ENCODE measurements at places on chromosomes 2 and 18.

DNA sequence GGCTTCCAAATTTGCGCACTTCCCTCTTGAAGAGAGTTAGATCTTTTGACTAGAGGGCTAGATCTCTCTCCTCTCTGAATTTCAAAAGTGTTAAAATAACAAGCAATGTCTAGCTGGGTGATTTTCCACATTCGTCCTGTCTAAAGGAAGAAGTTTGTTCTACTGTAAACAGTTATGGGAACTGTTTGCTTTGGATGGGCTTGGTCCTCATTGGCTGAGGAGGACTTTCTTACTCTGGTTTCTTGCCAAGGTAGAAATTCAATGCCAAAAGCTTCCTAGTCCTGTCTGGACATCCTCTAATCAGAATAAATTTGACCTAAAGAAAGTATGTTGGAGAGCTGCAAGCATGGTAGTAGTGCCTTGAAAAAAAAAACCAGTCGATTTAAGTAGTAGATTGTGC lies 47.4 kb upstream of the RAPH1 start:
- DNase-seq: no peak

GRCh38 chr18:78579449-78579848 lies 400.2 kb upstream of the SALL3 start:
- no peak for DNase-seq

DNA sequence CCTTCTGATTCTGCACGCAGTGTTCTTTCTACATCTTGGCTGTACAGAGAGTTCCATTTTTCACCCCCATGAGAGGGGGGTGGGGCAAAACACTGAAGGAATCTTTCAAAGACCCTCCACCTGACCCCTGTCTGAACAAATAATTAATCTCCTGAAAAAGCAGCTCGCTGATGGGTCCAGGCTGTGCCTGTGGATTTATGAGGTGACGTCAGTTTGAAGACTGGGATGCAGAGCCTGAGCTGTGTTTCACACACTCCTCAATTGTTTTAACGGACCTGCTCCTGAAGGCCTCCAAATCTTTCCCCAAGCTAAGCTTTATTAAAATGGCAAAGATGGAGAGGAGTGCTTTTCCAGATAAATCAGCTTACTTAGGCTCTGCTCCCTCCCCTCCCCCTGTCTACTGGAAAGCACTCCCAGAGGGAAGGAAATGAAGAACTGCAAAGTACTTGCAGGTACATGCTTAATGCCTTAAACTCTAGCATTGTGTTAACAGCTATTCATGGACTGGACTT lies 390.2 kb upstream of the TNP1 start:
- no peak for DNase-seq

DNA sequence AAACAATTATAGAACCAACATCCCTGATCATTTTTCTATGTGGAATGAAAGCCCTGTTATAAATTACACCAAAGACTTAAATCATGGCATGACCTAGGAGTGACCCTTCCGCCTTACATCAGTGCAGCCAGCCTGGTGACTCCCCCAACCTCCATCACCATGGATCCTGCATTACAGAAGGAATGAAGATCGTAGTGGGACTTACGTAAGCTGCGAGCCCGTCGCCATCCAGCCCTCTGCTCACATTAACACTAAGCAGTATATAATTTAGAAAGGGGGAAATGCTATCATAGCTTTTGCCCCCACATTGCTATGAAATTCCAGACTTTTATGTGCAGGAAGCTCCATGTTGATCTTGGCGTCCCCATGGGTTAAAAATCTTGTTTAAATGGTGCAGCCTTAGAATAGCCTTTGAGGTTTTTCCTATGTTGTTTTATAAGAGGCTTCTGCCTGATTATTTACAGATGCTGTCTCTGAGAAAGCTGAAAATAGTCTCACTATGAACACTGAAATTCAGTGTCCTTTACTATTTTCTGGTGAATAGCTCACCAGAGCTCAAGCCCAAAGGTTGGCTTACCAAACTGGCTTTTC lies 76.3 kb downstream of the COLEC12 start:
- DNase-seq: no peak

GRCh38 chr18:39521164-39521563 lies 1955.6 kb upstream of the CELF4 start:
- no peak for DNase-seq

DNA sequence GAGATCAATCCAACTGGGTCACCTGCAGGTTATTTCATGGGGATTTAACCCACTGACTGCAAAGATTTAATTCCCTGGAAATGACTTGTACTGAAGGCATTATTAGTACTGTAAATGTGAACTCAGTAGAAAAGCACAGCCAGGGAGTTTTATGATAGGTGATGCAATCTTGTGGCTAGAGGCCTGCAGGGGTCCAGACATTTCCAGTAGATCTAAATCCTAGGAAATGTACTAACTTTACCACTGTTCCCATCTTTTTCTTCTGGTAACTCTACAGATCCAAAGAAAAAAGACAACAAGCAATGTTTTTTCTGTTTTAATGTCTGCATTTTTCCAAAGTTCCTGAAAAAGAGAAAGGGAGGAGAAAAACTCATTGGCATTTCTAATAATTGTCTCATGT lies 500.1 kb downstream of the ARHGAP15 start:
- DNase-seq: no peak

DNA sequence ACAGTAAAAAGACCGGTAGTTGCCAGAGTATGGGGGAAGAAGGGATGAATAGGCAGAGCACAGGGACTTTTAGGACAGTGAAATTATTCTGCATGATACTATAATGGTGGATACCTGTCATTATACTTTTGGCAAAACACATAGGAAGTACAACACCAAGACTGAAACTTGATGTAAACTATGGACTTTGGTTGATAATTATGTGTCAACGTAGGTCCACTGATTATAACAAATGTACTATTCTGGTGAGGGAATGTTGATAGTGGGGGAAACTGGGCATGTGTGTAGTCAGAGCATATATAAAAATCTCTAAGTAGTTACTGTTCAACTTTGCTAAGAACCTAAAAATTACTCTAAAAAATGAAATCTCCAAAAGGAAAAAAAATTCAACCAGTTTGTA lies 629.7 kb downstream of the CCDC85A start:
- no peak for DNase-seq

DNA sequence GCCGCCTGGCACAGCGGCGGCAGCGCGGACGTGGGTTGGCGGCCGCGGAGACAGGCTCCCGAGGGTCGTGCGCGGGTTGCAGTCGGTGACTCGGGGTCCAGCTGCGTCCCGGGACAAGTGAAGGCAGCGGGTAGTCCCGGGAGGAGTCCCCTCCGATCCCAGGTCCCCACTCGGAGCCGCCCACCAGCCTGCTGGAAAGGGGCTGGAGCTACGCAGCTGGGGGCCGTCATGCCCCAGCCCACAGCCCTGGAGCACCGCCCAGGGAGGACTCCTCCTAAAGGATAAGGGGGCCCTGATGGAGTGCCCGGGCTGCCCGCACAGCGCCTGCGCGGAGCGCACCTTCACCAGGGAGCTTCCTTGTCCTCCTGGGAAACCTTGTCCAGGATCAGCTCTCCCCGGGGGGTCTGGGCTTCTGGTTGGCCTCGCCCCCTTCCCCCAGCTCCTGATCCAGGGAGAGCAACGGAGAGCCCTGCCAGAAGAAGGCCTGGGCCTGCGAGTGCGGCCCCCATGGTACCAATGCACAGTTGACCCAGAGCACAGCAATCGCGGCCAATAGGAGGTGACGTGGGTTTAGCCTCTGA lies 25.9 kb upstream of the ALPP start:
- DNase-seq: no peak

DNA sequence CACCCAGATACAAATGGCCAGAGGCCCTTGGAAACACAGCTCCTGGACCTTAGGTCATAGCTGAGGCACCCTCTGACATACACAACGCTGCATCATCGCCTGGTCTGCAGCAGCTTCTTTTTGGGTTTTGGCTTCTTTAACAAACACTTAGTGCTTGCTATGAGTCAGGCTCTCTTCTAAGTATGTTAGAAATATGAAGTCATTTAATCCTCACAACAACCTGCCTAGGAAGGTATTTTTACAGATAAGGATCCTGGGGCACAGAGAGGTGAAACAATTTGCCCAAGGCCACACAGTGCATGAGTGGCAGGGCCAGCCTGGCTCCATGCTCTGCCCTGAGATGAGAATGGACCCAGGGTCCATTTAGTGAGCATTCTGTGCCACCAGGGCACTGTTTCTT lies 96.6 kb downstream of the TMEM17 start:
- no peak for DNase-seq

DNA sequence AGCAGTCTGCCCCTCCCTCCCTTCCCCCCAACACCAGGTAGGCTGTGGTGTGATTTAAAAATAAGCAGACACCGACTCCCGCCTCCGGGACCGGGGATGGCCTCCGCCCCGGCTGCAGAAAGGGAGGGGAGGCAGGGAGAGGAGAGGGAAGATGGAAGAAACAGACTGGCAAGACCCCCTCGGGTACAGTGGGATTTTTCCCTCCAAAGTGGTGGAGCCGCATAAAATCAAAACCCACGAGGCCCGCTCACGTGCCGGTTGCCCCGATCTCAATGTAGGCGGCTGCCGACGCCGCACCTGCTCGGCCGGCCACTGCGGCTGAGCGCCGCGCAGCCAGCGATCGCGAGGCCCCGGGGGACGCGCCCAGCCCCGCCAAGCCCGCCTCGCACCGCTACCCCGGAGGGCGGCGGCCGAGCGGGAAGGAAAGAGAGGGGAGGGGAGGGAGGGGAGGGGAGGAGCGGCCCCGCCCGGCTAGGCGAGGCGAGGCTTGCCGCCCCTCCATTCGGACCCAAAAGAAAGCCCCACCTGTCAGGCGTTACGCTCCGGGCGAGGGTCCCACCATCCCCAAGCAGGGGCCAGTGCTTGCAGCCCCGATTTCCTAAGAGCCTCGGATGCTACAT lies 811 bp downstream of the ADD2 start:
- no peak for DNase-seq

Measured in stimulated activated effector memory CD8-positive, alpha-beta T cell treated with anti-CD3 and anti-CD28 coated beads, Interleukin-12 subunit alpha, Interleukin-12 subunit beta, amount 100 ng/mL, for 72 hours (primary cell).